ENCODE measurements at places on chromosomes 2 and 18.

DNA sequence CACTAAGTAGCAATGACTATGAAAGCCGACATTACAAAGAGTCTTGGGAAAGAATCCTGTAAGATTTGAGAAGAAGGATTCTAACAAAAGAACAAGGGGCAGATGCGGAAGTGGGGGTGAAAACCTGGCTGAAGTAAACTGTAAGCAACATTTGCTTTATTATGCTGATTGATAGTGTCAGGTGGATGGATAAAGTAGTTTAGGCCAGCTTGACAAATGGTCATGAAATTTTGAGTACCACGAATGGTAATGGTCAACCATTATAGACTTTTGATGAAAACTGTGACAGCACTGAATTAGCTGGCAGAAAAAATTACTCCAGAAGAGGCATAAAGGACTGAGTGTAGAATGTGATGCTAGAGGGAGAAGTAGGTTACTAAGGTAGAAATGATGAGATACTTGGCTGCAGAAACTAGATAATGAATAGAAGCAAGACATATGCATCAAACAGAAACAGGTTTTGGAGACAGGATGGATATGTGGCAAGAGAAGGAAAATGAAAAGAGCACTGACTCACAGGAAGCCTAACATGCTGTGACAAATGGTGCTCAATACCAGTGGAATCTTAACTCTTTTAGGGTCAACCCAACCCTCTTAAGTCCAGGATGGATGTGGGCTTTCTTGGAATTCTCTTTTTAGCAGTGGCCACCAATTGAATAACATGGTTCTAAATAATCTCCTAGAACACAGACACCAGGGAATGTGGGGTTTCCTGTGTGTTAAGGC, 6.8 kb downstream of the THUMPD2 start:
- no peak for DNase-seq

- DNase-seq, result no peak
Observed at GRCh38 chr2:191319186-191319585, 74.0 kb downstream of the MYO1B start.

DNA sequence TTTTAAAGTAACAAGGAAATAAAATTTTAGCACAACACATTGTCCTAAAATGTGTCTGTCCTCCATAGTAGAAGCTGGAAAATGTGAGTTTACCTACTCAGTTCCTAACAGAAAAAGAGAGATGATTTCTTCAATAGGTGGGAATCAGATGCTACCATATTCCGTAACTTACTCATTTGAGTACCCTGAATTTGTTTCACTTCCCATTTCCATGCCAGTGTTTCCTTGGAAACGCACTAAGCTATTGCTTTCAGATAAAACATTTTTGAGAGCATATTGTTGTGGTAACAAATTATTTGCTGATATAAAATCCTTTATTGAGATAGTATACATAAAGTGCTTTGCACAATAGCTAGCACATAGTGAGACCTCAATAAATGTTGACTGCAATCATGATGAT, 137.5 kb upstream of the BARD1 start:
- no peak for DNase-seq

DNA sequence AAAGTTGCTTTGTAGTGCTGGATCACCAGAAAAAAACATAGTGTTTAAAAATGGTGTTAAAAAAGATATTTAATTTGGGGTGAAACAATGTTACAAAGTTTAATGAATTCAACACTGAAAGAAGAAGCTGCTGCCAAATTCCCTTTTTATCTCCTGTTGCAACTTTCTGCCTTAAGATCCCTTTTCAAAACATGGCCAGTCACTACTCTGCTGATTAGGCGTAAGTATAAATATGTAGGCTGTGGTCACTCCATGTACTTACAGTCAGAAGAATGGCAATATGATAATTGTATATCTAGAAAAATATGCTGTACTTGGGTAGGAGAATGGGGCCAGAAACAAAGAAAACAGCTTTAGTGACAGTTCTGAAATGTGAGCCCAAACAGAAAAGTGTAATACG, 123.5 kb upstream of the ZBTB14 start:
- no peak for DNase-seq

- DNase-seq, result peak; percentile 74
Observed at GRCh38 chr2:72825257-72826155, at the start of gene EXOC6B. TSS of gene EXOC6B (minus strand) at chr2:72826033.

DNA sequence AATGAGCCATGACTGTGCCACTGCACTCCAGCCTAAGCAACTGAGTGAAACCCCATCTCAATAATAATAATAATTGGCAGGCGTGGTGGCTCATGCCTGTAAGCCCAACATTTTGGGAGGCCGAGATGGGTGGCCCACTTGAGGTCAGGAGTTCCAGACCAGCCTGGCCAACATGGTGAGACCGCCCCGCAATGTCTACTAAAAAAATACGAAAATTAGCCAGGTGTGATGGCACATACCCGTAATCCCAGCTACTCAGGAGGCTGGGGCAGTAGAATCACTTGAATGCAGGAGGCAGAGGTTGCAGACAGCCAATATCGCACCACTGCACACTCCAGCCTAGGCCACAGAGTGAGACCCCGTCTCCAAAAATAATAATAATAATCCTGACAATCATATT, 27.9 kb upstream of the LPIN2 start:
- no peak for DNase-seq

- DNase-seq, result no peak
Observed at GRCh38 chr2:44203542-44203941, 34.9 kb downstream of the PPM1B start.

- DNase-seq, result no peak
Observed at GRCh38 chr2:152037743-152038435, 61.0 kb downstream of the CACNB4 start.

DNA sequence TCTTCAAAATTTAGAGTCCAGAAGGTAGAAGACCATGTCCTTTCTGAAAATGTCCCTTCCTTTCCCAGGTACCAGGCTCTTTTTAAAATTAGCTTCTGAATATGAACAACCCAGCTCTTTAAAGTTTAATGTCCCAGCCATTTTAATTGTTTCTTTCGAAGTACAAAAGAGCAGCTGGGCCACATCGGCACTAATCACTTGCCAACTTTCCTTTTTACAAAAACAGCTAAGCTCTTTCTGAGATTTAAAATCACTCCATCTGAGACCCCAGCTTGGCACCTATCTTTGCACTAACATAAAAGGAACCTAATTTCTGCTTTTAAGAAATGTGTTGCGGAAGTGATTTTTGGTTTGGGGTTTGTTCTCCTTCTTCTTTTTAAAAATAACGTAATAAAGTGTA, 2.6 kb downstream of the BOD1L2 start:
- DNase-seq, result no peak

- no peak for DNase-seq
Observed at GRCh38 chr18:44840058-44840790, 159.5 kb downstream of the SETBP1 start.

- peak; percentile 69 for DNase-seq
Observed at GRCh38 chr18:22391407-22392345, 26.0 kb downstream of the CTAGE1 start.

GRCh38 chr18:79403723-79404566, 8.2 kb downstream of the NFATC1 start:
- no peak for DNase-seq
